ENCODE measurements at places on chromosomes 4 and X.

GRCh38 chr4:81688085-81688484 lies 216.4 kb upstream of the RASGEF1B start:
- DNase-seq: no peak

- no peak for DNase-seq
Observed at GRCh38 chr4:172865103-172865502, 303.5 kb upstream of the GALNT7 start.

DNA sequence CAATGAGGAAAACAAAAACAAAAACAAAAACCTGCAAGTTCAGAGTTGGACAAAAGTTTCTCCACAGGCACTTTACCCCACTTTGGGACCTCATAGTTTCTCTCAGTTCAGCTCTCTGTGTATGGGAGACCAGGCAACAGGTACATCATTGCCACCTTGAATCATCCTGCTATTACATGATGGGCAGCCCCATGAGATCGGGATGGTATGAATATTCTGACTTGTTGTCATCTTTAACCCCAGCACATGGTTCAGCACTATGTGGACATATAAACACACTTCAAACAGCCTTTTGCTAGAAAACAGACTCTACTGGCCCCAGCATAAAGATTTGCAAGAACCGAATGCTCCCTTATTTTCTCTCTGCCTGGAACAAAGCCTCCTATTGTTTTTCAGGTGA lies 176.9 kb upstream of the SCML1 start:
- DNase-seq: no peak

GRCh38 chrX:47321823-47322371 lies 48.5 kb upstream of the ZNF157 start:
- DNase-seq: no peak

GRCh38 chrX:67654301-67654700 lies 110.5 kb downstream of the AR start:
- DNase-seq: no peak

GRCh38 chrX:131626681-131627296 lies 82.9 kb downstream of the OR13H1 start:
- no peak for DNase-seq

- no peak for DNase-seq
Observed at GRCh38 chr4:83010111-83010521, 507 bp downstream of the LIN54 start.

GRCh38 chr4:185229021-185229818 lies 19.8 kb downstream of the SNX25 start:
- no peak for DNase-seq

DNA sequence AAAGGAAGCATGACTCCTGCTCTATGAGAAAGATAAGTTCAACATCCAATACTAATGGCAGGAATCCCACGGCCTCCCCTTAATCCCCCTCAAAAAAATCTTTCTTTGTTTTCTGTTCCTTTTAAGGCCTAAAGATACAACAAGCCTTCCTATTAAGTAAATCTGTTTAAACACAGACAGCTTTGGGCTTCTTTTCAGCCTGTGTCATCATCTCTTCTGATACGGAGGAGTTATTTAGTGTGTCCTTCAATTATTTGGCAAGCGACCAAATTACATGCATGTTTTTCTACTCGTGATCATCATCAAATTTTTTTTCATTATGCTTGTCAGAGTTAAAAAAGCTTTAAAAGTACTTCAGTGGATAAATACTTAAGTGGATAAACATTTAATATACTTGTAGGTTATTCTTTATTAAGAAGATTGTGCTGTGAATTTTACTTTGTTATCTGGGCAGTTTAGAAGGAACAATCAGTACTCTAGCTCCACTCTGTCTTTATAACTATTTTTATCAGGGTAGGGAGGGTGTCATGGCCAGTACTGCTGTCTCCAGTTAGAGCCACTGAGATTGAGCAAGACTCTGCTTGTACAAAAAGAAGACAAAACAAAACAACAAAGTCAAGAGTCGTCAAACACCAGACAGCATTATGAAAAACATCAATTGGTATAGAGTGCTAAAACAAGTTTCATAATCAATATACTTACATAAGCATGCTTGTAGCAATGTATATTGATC lies 210.7 kb downstream of the PRR32 start:
- DNase-seq: no peak

- DNase-seq: no peak
Observed at GRCh38 chr4:163663454-163664225, 169.2 kb downstream of the TMA16 start.

DNA sequence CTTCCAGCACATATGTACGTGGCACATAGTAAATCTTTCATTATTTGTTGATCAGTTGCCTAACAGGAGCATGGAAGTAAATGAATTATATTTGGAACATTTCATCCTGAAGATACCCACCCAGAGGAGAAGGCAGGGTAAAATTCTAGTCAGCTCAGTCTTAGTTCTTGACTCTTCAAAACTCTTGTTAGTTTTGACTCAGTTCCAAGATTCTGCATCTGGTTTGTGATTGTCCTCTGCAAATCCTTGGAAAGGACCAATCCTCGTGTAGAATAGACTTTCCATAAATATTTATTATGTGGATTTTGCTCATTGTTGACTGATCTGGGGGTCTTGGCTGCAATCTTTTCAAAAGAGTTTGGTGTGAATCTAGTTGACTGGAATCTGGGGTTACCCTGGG lies 257.5 kb upstream of the FAT1 start:
- DNase-seq: no peak

- DNase-seq: no peak
Observed at GRCh38 chrX:49273181-49273727, 3.7 kb downstream of the PPP1R3F start.

DNA sequence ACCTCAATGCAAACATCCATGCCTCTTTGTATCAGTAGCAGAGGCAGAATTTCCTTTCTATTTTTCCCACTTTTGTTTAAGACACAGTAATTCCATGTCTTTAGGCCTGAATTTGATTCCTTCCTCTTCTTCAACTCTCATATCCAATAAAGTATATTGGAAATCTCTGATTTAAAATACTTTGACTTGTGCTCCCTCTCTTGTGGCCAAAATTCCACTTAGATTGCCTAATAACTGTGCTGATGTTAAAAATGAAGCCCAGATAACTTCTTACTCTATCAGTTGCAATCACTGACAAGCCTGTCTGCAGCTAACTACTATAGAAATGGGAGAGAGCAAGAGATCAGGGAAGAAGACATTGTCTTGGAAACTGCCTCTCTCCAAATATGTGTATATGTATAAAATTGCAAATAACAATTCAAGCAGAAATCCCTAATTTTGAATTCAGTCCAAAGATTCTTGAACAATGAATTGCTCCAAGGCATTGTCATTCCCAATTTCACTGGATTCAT lies 163.5 kb upstream of the SPIN4 start:
- DNase-seq: no peak

DNA sequence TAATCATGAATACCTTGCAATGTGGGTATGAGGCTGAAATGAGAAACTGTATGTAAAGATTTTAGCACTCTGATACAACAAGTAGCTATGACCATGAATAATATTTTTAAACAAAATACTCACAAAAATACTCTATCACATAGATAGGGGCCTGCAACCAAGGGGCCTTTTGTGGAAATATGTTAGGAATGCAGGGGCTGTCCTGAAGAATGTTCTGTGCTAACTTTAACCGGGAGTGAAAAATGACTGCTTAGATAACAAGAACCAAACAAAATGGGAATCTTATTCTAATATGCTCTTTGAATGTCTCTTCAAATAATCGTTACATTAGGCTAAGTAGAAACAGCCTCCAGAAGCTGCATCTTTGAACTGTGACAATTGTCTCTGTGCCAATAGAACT lies 37.9 kb upstream of the GYPA start:
- DNase-seq: no peak

- DNase-seq: no peak
Observed at GRCh38 chr4:39043058-39043860, 11.1 kb upstream of the TMEM156 start.

- DNase-seq: no peak
Observed at GRCh38 chr4:164572877-164573279, 181.1 kb upstream of the SMIM31 start.

GRCh38 chrX:129647418-129648410 lies 7.0 kb downstream of the APLN start:
- no peak for DNase-seq

- no peak for DNase-seq
Observed at GRCh38 chr4:170775851-170776250, 686.1 kb upstream of the AADAT start.

DNA sequence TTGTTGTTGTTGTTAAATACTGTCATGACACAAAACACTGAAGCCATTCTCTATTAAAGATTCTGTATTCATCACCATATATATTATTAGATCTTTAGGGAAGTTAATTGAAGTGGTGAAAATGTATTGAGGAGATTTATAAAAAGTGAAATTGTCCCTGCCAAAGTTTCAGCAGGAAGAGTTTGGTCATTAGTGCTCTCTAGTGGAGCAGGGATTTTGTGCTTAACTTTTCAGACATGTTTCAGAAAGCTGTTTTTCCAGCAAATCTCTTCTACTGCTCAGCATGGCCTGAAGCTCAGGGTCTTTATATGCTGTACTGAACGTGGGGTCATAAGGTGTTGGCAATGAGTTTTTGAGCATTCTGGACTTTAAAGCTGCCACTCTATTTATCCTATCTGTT lies 36.7 kb upstream of the CXXC4 start:
- no peak for DNase-seq

- no peak for DNase-seq
Observed at GRCh38 chrX:26376037-26376708, 160.2 kb downstream of the MAGEB5 start.

- no peak for DNase-seq
Observed at GRCh38 chrX:23919148-23919547, 11.3 kb downstream of the CXorf58 start.

GRCh38 chr4:139142087-139142486 lies 34.9 kb downstream of the ELF2 start:
- DNase-seq: no peak

DNA sequence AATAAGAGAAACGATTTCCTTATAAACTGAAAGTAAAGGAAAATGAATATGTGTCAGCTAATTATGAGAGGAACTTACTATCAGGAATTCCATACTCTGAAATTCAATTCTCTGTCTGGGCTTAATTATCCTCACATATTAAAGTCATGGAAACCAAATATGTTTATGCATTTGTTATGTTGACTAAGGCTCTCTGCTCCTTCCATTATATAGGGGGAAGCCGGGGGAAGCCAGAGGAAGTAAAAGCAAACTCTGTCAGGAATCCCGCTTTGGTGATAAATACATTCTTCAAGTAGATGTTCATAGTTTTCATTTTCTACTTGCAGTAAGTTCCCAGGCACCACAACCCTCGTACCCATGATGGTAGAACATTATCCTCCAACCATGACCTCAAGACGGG lies 142.8 kb upstream of the VCX2 start:
- DNase-seq: no peak

DNA sequence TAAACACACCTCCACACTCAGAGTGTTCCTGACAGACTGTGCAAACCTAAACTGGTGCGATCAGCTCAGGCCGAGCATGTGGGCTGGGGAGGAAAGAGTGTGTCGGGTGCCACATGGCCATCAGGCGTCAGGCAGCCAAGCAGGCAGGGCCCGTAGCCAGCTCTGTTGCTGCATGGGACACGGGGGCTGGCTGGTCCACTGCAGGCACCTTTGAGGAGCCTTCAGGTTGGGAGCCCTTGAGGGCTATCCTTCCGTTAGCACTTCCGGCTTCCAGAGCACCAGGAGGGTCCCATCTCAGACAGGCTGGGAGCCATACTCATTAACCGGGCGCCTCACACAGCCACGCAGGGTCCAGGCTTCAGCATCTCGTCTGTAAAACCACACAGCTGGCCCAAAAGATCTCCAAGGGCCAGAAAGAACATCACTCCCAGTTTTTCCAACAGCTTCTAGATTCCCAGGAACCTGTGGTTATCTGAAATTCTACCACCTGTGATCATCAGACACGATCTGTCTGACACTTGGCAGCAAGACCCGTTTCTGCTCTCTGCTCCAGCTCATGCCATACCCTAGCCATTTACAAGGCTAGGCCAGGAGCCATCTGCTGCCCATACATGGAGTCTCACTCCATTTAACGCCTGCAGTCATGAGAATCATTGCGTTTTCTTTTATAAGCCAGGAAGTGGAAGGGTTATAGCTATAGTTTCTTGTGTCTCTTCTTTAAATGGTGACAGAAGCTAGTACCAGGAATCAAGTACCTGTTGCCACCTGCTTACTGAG lies 87.5 kb downstream of the NSUN7 start:
- DNase-seq: no peak

GRCh38 chrX:134948333-134949241 lies 42.2 kb upstream of the SMIM10 start:
- DNase-seq: no peak

DNA sequence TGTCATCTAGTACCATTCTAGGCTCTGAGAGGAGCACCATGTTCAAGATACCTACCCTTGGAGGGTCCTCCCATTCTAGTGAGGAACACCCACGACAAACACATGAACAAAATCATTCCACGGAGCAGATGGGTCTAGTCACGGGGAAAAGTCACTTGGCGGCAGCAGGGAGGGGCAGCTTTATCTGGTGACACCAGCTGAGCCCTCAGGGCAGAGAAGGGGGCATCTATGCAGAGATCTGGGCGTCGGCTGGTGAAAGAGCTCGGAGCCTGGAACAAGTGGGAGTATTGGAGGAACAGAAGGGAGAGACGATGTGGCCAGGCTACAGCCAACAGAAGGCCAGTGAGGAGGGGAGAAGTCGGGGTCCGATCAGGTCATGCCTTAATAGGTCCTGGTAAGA lies 11.9 kb upstream of the PDHA1 start:
- no peak for DNase-seq

- no peak for DNase-seq
Observed at GRCh38 chrX:15448010-15448639, 45.0 kb downstream of the PIR start.

DNA sequence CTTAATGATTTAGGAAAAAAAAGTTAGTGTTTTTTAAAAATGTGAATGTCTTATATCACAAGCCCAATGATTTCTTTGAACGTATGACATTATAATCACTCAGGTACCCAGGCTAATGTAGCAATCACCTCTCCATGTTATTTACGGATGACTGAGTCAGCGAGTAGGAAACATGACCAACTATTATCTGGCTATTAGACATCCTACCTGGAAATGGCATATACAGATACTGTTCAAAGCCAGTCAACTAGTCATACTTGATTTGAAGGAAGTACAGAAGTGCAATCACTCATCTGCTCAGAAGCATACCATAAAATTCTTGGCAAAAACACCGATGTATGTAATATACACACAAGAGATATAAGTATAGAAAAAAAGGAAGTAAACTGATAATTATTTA lies 732.5 kb downstream of the ARAP2 start:
- no peak for DNase-seq

GRCh38 chrX:21975242-21975641 lies 34.7 kb downstream of the SMS start:
- no peak for DNase-seq

- no peak for DNase-seq
Observed at GRCh38 chr4:144910723-144911122, 187.3 kb downstream of the ANAPC10 start.

DNA sequence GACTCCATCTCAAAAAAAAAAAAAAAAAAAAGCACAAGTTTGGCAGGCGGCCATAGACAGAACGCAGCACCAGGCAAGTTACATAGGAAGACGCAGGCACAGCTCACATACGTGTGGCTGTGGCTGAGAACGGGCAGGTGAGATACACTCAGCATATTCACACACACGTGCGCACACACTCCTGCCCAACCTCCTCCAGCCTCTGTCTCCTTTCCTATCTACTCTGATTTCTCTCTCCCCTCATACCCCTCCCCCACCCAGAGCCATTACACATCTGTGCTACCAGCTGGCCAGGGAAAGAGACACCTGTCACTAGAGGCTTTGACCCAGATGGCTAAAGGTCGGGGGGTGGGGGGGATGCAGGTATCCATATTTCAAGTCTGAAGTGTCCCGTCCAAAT lies 2.2 kb upstream of the SLC38A5 start:
- no peak for DNase-seq

GRCh38 chr4:86544310-86544966 lies 49.7 kb upstream of the PTPN13 start:
- DNase-seq: no peak
